ENCODE measurements at places on chromosomes 12 and 14.

DNA sequence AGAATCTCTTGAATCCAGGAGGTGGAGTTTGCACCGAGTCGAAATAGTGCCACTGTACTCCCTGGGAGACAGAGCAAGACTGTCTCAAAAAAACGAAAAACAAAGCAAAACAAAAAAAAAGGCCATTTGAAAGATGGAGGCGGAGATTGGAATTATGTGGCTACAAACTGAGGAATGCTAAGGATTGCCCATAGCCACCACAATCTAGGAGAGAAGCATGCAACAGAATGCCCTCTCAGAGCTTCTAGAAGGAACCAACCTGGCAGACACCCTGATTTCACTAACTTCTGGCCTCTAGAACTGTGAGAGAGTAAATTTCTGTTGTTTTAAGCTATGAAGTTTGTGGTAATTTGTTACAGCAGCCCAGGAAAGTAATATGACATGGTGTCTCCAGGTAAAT lies 50.1 kb upstream of the LIMA1 start:
- DNase-seq = no peak

- DNase-seq = no peak
Observed at GRCh38 chr14:91233936-91234790, 10.3 kb downstream of the GPR68 start.

- no peak for DNase-seq
Observed at GRCh38 chr12:6614513-6615172, 7.5 kb upstream of the CHD4 start.

- no peak for DNase-seq
Observed at GRCh38 chr12:111605911-111606766, 7.0 kb upstream of the ATXN2 start.

GRCh38 chr12:22407397-22407796 lies 72.9 kb upstream of the ST8SIA1 start:
- no peak for DNase-seq

- peak; percentile 52 for DNase-seq
Observed at GRCh38 chr14:69648480-69649451, 37.4 kb downstream of the SUSD6 start.

DNA sequence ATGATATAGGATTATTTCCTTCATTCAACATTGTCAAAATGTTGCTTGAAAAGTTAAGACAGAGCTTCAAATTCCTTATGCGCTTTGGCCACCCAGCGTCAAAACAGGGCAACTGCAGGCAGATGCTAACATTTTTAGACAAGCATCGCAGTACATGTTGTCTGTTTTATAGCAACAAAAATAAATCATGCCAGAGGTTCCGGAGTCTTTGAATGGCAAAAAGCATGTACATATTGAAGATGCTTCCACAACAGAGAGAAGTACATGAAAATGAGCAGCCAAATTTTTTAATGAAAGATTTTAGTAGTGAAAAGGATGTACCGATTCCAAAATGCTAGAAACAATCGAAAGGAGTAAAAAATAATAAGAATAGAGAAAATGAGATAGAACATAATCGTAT lies 49.8 kb upstream of the USP15 start:
- peak; percentile 50 for DNase-seq

- DNase-seq = no peak
Observed at GRCh38 chr14:90426031-90426540, 29.3 kb downstream of the CALM1 start.

Measured in MV-4-11 (cell line).